ENCODE measurements at places on chromosomes 7 and 10.

DNA sequence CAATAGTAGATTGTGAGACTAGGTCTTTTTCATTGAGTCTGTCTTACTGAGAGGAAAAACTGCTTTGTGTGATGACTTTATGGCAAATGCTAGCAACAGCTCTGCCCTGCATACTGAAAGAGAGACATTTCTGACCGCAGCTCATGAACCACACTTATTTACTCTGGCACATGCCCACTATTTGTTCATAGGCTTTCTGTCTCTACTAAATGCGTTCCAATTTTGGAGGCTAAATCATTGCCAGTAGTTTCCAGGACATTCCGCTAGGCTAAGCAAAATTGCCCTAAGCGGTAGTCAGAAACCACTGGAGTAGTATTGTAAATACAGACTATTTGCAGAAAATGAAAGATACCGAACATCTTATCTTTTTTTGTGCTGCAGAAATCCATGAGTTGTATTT is 55.6 kb upstream of the DLX6 start:
- no peak for DNase-seq

DNA sequence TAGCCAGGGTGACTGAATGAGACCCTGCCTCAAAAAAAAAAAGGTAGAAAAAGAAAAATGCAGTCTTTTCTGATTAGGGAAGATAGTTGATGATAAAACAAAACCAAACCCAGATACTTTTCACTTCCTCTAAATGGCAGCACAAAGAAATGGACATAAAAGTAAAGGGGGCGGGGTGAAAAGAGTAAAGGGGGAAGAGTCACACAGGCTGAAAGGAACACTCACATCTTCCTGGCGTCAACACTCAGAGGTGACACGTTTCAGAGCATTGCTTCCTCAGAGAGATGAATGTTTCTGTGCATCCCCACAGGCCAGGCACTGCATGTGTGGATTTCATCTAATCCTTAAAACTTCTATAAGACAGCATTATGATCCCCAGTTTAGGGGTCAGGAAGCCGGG is 81.2 kb downstream of the HIPK2 start:
- DNase-seq: no peak

DNA sequence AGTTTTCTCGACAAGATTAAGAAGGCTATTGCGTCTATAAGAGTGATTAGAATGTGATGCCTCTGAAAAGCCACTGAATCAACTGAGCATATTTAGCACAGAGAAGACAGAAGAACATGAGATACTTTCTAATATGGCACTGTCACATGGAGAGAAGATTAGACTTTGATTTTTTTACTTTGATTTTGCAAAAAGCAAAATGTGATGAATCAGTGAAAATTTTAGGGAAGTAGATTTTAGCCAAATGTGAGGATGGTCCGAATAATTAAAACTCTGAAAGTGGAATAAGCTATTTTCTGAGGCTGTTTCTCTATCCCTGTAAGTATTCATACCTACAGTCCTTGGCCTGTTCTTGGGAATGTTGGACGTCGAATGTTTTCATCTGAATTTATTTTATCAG is 11.8 kb downstream of the MDFIC start:
- DNase-seq: no peak

DNA sequence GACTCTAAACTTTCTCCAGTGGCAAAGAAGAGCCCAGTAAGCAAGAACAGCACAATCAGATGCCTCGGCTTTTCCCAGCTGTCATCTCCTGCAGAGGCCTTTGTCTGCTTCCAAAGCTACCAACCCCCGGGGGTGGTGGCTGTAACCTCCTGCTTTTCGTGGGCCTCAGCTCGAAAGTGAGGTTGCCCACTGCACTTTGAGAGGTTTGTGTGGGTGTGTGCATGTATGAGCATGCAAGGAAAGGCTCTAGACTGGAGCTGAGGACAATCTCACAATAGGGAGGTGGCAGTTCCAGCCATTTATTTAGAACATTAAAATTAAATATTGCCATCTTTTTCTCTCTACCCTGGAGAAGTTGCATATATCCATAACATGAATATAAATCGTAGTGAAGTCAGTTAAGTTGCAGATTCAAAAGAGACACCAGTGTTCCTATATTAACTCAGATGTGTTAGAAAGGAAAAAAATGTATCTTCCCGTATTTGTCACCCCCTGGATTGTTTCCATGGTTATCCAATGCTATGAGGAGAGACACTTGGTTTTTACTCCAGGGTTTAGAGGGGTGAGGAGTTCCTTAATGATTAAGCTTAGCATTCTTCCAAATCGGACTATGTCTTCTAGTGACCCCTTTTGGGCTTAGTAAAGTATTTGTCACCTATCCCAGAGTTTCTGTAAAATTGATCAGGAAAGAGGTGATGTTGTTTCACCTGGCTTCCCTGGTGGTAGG is 781.1 kb downstream of the INHBA start:
- no peak for DNase-seq

DNA sequence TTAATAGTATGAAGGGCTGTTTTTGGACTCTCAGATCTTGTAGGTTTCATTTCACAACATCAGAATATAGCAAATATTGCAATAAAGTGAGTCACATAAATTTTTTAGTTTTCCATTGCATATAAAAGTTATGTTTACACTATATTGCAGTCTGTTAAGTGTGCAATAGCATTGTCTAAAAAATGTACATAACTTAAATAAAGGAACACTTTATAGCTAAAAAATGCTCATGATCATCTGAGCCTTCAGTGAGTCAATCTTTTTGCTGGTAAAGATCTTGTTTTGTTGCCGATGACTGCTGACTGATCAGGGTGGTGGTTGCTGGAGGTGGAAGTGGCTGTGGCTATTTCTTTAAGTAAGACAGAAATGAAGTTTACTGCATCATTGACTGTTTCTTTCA is 42.0 kb downstream of the ABCA13 start:
- no peak for DNase-seq

DNA sequence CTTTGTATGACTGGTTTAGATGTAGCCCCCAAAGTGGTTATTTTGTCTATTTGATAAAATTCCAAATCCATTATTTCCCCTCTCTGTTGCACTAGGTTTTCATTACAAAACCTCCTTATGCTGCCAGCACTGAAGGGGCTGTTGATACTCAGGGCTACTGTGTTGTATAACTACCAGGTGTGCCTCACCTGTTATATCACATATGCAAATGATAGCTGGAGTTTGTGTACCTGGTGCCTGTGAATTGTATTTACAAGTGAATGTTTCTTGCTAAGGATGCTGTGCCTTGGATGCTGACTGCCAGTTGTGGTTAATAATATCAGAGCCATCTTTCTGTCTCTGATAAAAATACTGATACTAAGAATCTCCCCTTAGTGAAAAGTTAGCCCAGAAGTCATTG is 84.8 kb upstream of the CCDC6 start:
- DNase-seq: no peak

GRCh38 chr7:55469271-55469681 is 103.0 kb downstream of the VOPP1 start:
- no peak for DNase-seq

DNA sequence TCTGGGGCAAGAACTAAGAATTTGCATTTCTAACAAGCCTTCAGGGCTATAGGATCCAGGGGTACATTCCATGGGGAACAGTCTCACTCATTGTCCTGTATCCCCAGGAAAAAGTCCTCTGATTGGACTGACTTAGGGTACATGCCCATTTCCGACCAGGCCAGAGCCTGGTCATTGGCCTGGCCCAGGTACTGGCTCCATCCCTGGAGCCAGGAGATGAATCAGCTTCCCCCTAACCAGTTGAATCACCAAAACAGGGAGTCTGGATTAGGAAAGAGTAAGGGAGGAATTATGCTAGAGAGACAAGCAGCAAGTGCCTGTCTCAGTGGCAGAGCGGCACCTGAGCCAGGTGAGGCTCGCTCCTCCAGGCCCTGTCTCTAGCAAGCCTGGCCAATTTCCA is 137.5 kb downstream of the FGFR2 start:
- DNase-seq: no peak

DNA sequence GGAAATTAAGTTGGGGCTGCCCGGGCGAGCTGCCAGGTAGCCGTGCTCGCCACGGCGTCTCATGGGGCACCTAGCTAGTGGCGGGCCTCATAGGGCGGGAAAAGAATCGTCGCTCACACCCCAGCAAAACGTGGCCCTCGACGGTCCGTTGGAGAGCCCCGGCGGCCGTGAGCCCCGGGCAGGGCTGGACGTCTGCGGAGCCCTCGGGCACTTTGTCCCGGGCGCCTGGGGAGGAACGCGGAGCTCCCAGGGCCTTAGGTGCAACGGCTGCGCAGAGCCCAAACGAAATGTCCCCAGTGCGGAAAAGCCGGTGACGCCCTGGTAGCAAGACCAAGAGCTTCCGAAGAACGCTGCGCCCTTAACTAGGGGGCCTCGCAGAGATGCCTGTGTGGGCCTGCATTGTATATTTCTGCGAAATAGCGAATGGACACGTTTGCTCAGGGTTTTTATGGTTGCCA is 866 bp upstream of the SFMBT2 start:
- DNase-seq: no peak

DNA sequence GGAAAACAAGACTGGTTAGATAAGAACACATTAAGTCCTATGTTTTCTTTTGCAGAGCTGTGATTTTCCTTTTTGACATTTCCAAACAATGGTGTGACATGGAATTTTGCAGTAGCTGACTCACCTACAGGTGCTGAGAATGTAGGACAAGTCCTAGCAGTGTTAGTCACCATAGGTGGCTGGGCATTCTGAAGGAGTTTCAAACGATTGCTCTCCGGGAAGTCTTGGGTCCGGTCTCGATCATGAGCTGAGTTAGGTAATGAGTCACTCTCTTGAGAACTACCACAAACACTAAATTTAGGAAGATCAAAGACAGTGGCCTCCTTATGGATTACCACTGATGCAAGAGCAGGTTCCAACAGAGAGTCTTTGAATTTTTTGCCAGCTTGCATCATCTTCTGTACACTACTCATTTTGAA is 3.6 kb downstream of the FIGNL1 start:
- no peak for DNase-seq

- no peak for DNase-seq
Observed at GRCh38 chr7:148487912-148488311, 102.7 kb upstream of the C7orf33 start.

DNA sequence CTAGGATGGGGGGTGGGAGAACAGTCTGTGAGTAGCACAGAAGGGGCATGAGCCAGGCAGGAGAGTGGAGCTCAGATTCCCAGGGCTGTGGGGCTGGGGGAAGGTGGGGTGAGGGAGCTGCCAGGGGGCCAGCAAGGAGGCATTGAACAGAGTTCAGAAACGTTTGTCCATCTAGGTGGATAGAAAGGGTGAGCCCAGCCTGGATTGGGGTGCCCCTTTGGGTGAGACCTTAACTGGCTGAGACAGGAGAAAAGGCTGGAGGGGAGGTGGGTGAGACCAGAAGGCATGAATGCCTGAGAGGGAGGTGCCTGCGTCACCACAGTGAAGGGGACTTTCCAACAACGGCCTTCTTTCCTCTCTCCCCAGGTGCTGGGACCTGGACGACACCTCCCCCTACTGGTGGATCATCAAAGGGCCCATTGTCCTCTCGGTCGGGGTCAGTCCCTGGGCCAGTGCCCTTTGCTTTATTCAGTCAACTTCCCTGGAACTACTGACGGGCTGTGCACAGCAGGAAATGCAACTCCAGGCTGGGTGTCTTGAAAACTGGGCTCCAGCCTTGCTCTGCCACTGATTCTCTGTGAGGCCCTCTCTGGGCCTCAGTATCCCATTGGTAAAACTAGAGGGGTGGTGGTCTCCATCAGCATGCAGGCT is 11.0 kb downstream of the GHRHR start:
- DNase-seq: no peak

DNA sequence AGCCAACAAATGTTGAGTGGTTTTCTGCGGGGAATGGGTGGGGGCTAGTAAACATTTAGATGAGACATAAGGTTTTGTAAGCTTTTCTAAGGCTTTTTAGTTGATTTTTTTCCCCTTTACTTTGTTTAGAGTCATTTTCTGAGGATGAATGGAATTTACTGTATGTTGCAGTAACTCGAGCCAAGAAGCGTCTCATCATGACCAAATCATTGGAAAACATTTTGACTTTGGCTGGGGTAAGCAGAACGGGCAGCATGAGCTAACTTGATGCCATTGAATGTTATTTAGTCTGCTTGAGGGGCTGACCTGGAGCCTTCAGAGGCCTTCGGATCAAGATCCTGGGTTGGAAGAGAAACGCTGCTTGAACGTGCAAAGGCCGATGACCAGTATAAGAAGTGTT is 37.3 kb downstream of the FBH1 start:
- DNase-seq: no peak

GRCh38 chr10:130128062-130128781 is 8.0 kb upstream of the GLRX3 start:
- DNase-seq: no peak

GRCh38 chr7:70063371-70063770 is 465.1 kb downstream of the AUTS2 start:
- no peak for DNase-seq

DNA sequence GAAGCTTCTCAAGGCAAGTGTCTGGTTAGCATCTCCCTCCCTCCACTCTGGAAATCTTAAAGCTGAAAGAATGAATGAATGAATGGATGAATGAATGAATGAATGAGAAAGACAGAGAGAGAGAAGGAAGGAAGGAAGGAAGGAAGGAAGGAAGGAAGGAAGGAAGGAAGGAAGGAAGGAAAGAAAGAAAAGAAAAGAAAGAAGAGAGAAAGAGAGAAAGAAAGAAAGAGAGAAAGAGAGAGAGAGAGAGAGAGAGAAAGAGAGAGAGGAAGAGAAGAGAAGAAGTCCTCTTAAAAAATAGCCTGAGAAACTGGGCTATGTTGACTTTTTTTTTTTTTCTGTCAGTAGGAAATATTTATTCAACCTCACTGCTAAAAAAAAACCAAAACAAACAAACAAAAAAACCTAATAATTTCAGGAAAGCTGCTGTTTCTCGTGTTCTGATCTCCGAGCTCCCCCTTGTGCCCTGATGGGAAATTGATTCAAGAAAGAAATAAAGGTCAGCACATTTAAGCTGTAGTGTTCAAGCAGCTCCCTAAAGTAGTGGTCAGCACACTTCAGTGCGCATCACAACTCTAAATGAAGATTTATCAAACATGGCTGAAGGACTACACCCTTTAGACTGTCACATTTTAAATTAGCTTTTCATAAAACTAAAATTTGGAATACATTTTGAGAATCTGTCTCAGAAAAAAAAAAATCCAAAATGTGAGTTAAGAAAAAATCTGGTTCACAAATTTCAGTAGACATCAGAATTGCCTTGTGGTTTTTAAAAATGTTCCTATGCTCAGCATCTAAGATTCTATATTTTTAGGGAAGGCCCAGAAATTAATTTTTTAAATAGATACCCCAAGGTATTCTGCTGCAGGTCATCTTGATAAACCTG is 154.3 kb downstream of the ELAPOR2 start:
- no peak for DNase-seq
